Naive B cell (primary cell): ENCODE measurements at places on chromosomes 7 and 10.
A peak's percentile ranks its signal among the peaks of the same experiment; 100 is the strongest.

- DNase-seq = no peak
Observed at GRCh38 chr7:44143646-44144250, 2.6 kb upstream of the MYL7 start.

DNA sequence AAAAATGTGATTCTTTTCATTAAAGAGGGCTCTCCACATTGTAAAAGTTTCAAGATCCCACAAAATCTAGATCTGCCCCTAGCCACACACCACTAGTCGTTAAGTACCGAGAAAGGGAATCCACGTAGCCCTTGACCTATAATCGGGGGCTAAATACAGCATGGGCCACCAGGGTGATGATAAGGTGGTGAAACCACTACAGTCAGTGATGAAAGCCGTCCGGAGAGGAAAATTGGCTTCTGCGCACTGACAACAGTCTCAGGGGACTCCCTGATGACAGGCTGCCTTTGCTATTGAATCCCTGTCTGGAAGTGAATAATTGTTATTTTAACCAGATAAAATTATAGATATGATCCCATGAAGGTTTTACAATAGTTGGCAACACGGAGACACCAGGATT, 4.6 kb downstream of the TECTB start:
- DNase-seq = no peak

DNA sequence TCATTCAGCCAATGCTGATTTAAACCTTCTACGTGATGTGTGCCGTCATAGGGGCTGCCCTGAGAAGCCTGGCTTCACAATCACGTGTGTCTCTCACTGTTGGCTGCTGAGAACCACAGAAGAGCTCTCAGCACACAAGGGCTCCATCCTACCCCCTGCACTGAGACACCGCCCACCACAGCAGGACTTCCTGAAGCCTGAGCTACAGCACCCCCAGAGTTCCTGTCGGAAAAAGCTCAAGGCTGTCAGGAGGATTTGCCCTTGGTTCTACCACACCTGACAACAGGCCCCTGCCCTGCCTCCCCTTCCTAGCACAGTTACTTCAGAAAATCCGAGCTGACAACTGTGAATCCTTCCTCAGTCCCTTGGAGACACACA, 191.9 kb downstream of the MAD1L1 start:
- DNase-seq = peak; percentile 55

GRCh38 chr7:123528265-123528664, 6.1 kb downstream of the IQUB start:
- no peak for DNase-seq

DNA sequence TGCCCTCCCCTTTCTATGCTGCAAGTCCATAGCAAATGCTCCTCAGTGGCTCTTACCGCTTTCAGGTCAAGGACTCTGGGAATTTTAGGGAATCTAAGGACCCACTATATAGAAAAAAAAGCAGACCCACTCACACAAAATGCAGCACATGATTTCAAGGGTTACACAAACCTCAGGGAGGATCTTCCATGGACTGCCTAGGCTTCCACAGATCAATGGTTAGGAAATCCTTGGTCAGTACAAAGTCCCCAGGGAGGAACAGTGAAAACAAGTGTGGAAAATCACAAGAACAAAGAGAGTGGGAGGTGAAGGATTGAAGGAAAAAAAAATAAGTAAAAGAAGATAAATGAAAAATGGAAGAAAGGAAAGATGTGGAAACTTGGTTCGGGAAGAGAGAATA, 188.4 kb downstream of the AHR start:
- DNase-seq = no peak

- DNase-seq = no peak
Observed at GRCh38 chr7:157651366-157652160, 314.8 kb downstream of the DNAJB6 start.

GRCh38 chr7:49692516-49692915, 80.9 kb upstream of the VWC2 start:
- no peak for DNase-seq

- no peak for DNase-seq
Observed at GRCh38 chr7:93836116-93836515, 54.4 kb downstream of the TFPI2 start.

DNA sequence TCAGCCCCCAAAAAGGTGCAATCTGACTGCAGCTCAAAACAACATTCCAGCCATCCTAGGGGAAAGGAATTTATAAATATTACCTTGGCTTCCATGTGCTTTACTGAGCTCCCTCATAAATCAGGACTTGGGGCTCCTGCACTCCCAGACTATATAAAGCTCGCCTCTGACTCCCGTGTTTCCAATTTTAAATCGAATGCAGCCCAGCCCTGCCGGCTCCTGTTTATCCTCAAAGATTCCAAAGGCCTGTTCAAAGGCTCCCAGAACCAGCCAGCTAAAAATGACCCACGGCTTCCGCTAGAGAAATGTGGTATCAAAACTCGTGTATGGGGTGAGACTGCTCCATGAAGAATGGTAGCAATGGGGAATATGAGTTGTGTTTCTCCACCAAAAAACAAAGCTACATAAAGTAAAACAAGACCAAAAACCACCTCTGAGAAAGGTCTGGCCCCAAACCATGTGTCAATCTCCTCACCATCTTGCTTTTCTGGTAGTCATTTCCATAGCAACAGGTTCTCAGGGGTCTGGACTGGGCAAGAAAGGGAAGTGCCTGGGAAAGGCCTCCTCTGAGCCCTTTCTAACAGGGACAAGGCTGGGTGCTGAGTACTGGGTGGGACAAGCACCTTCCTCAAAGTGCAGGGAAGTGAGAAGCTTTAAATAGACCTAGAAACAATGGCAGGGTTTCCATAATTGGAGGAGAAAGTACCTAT, 5.1 kb downstream of the CALML3 start:
- no peak for DNase-seq

- no peak for DNase-seq
Observed at GRCh38 chr10:16011548-16011947, 151.2 kb upstream of the MINDY3 start.

GRCh38 chr7:118239014-118239413, 14.5 kb downstream of the ANKRD7 start:
- DNase-seq = no peak

GRCh38 chr7:66899552-66900280, 21.3 kb upstream of the TMEM248 start:
- no peak for DNase-seq

DNA sequence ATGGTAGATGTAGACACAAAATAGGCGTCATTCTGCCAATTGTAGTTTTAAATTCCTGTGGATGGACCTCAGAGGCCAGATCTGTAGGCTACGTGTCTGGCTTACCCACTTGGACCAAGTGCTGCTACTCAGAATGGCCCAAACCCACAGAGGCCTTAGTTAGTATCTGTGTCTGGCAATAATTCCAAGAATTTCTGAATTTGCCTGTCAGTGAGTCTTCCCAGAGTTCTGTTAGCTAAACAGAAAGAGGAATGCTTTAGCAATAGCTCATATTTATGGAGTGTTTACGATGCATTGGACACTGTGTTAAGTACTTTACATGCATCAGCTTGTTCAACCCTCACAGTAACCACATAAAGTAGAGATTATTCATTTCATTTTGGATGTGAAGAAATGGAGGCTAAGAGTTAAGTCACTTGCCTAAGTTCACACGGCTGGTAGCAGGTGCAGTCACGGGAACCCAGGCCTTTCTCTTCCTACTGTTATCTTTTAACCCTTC, 231.8 kb downstream of the PTEN start:
- DNase-seq = no peak

GRCh38 chr10:125700355-125700911, 17.5 kb upstream of the TEX36 start:
- DNase-seq = no peak

DNA sequence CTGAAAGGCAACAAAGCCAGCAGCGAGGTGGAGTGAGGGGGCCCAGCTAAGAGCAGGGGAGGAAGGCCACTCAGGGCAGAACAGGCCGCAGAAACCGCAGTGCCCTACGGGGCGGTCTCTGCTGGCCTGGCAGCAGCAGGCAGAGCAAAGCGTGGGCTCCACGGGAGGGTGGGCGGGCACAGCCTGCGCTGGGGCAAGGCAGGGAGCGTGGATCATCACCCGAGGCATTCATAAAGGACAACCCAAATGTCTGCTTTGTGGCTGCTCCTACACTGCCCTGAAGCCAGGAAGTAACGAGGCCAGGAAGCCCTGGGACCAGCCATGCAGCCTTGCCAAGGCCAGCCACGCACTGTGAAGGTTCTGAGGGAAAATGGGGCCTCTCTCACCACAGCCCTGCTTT, 127.5 kb downstream of the MAD1L1 start:
- no peak for DNase-seq

DNA sequence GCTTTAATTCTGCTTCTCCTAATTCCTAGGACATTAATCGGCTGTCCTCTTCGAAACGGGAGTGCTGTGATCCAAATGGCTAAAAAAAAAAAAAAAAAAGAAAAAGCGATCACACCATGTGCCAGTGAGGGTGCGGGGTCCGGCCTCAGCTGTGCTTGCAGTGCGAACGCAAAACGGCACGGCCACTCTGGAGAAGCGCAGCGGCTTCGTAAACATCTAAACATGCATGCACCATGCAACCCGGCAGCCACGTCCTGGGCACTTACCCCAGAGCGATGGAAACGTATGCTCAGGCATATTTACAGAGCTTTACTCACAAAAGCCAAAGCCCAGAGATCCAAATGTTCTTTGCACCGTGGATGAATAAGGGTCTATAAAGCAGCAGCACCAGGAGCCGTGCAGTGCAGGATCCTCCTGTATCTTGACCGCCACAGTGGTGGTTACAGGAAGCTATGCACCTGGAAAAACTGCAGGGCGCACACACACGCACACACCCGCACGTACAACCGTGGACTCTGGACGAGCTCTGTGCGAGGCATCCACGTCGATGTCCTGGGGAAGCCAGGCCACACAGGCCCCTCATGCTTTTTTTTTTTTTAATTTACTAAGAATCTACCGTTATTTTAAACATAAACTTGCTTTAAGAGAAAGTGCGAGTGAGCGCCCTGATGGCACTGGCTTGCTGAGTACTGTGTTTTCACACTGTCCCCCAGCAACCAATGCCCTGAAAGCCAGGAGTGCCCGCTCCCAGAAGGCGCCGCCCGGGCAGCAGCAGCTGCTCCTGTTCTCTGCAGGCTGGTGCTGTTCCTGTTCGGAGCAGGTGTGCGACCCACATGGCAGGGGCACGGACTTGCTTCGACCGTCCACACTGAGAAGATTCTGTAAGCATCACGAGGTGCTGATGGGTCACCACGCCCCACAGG, 25.0 kb downstream of the GPER1 start:
- DNase-seq = no peak

- DNase-seq = no peak
Observed at GRCh38 chr10:116469437-116469836, 41.8 kb downstream of the PNLIPRP3 start.

DNA sequence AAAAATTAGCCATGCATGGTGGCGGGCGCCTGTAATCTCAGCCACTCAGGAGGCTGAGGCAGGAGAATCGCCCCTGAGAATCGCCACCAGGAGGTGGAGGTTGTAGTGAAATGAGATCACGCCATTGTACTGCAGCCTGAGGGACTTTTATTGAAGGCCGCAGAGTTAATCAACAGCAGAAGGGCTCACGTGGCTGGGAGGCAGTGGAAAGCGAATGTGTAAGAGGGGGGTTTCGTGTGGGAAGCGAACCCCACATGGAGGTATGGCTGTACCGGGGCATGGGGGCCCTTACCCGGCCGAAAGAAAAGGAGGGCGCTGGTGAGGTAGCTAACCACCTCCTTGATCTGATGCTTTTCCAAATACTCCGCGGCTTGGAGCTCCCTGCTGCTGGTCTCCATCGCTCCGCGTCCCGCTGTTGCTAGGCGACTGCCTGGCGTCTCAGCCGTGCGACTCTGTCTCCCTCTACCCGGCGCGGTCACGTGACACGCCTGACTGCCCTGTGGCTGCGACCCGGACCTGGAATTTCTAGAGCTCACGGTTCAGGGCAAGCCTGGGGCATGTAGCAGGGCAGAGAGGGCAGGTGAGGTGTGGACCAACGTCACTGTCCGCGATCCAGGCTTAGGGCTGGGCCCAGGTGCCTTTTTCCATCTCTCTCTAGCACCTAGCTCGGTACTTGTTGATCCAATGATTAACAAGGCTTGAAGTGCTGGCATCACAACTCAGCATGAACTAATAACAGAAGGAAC, at the start of gene EFCAB10:
Gene EFCAB10 (minus strand): TSS at position 428 of the 746 bp plus-strand sequence. CDS start 30 bp downstream, at position 398.
- DNase-seq = peak; percentile 17

GRCh38 chr10:16439295-16439694, 2.5 kb downstream of the PTER start:
- DNase-seq = no peak

GRCh38 chr7:2066251-2066919, 166.4 kb downstream of the MAD1L1 start:
- peak; percentile 79 for DNase-seq

DNA sequence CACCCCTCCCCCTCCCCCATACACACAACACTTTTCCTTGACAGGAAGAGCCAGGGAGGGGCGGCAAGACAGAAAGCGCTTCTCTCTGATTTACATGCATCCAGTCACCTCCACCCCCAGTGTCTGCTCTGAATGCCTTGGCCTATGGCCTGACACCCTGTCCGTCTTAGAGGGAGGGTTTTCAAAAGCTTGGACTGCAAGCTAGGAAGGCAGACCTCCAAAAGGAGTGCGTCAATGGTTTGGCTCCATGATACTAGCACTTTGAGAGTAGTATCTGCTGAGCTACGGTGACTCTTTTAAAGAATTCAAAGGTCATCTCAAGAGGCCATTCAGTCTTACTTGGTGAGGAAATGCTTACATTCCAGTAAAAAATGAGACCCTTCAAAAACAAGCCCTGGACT, 20.3 kb upstream of the PAX2 start:
- DNase-seq = no peak

- DNase-seq = no peak
Observed at GRCh38 chr10:47360419-47361040, 12.4 kb downstream of the RBP3 start.

DNA sequence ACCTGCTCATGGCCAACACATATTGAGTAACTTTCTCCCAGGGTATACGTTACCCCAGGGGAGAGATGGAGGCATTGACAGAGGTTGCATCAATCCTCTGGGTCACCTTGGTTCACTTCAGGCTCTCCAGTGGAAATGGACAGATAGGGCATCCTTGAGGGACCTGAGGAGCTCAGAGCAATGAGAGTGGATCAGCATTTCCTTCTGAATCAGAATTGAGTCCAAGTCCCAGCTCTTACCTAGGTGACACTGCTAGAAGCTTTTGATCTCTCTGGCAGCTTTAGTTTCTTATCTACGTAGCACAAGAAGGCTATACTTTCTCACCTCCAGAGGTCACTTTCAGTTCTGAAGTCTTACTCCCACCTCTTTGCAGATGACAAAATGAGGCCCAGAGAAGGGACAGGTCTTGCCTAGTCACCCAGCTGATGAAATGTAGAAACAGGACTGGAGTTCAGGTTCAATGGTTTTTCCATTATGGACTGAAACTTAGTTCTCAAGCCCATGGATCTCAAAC, 35.2 kb downstream of the PANK1 start:
- no peak for DNase-seq

- DNase-seq = peak; percentile 11
Observed at GRCh38 chr10:107653832-107654287, 489.4 kb upstream of the SORCS1 start.

DNA sequence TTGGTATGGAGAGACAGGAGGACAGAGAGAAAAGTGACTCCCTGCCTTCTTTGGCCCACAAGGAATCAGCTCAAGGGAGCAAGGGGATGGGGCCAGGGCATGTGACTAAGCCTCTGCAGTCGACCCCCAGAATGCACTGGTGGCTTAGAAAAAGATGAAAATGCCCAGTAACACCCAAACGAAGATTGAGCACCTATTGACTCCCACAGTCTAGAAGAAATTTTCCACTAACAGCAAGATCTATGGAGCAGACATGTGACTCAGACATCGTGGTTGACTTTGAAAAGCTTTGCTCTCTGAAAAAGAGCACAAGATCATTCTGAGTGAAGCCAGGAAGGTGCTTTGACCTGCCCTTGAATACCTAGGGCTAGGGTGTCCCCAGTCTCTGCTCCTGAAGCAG, 586.0 kb downstream of the CALN1 start:
- no peak for DNase-seq
